WTC11 (cell line): ENCODE measurements at places on chromosomes 5 and 9.

DNA sequence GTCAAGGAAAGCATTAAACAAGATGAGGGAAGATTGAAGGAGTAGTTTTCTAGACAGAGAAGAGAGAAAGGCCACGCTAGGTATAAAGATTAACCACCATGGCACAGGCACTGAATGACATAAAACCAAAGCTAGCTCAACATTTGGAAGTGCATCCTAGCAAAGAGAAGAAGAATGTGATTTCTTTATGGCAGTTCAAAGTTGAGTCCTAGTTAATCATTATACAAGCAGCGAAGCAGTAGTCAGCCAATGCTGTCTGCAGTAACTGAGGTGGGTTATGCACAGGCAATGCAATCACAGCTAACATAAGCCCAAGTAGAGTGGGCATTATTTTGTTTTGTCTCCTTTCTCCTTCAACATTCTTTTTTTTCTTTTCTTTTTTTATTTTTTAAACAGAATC, 24.0 kb upstream of the ANKRD31 start:
- DNase-seq, result no peak

- no peak for DNase-seq
Observed at GRCh38 chr5:167764641-167765289, 526.7 kb upstream of the WWC1 start.

DNA sequence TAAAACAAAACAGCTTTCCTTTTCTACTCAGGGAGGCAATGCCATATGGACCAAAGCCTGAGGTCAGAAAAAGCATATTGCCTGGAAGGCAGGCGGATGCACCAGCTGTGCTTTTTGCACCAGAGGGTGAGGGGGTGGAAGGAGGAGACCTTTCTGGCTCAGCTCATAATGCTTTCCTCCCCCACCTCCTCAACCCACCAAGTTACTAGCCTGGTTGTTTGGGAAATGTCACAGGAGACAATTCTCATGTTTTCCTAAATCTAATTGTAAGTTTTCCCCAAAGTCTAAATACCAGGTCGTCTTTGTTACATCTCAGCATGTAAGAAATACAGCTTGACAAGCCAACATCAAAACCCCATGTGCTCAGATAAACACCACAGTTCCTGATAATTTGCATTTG, 72.6 kb upstream of the DMRTA1 start:
- DNase-seq, result no peak

DNA sequence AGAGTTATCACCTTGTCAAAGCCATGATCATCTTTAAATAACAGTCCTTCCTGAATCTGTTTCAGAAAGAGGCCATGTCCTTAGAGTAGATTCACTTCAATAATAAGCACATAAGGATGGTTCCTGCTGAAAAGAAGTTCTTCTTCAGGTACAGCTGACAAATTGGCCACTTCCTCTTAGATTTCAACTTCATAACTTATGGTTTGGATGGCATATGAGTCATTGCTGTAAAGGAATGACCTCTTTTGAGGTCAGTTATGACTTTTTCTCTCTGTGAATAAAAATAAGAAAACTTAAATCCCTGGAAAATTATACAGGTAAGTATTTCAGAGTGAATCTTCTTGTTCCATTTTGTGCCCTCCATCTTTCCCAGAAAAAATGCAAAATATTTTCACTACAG, 555.3 kb upstream of the ZNF462 start:
- no peak for DNase-seq

DNA sequence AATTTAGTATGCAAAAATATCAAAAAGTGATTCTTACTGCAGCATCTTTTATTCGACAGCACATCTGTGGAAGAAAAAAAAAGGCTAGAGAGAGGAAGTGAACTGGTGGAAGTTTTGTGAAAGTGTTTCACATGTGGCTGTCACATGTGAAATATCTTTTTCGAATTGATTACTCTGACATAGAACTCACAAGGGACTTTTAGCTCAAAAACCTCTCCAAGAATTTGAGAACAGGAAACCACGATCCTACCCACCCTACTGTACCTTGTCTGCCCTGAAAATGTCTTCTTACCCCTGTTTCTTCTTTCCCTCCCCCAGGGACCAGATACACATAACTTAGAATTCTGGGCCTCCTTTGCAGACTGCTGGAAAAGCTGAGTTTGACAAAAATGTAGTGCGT, 106.5 kb upstream of the PRRC1 start:
- no peak for DNase-seq

DNA sequence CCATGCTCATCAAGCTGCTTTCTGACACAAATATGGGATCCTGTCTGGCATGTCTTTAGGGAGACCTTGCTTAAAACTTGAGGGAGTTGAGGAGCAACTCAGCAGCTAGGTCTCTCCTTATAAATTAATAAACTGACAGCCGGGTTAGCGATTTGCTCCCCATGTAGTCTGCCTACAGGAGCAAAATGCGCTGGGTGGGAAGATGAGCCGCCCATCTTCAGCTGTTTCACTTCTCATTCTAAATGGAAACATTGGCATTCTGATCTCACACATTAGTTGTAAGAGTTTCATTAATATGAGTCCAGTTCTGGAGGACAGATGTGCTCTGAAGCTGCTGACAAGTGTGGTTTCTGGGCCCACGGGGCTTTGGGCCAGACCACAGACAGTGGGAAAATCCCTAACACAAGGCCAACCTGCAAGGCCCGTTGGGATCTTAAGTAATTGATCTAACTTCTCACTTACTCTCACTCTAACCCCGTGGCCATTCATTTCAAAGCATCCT, 197.0 kb downstream of the MCTP1 start:
- no peak for DNase-seq

- no peak for DNase-seq
Observed at GRCh38 chr5:68370196-68370595, 154.6 kb downstream of the PIK3R1 start.

- DNase-seq, result no peak
Observed at GRCh38 chr5:138905541-138905940, 30.4 kb upstream of the LRRTM2 start.
